Thoracic aorta (tissue), 2 donors: ENCODE measurements at places on chromosomes 7 and 10.

DNA sequence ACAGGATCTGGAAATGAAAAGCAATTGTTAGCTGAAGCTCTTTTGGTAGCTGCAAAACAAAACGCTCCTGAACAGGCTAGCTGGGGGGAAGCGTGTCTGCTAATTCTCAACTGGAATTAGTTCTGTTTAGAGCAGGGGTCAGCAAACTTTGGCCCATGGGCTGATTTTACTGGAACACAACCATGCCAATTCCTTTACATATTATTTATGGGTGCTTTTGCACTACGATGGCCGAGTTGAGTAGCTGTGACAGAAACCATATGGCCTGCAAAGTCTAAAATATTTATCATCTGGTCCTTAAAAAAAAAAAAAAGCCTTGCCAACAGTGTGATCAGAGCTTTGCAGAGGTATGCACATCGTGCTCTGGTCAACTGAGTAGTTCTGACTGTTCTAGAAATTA is 108.4 kb upstream of the PDLIM1 start:
- no peak for DNase-seq

- DNase-seq: no peak
These were observed 87.1 kb upstream of the MAGI2 start for GRCh38 chr7:79540592-79540991.

DNA sequence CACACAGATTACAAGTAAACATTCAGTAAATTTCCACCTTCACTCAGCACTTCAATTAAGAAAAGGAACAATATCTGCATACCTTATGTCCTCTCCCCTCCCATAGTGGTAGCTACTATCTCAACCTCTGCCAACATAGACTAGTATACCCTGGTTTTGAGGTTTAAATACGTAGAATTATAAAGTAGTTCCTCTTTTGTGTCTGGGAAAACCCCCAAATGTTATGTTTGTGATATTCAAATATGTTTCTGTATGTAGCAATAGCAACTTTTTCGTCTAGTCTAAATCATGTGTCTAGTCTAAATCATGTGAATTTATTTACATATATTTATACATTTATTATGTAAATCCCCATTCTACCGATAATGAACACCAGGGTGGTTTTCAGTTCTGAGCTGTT is 13.2 kb upstream of the CAMK2B start:
- DNase-seq: no peak

DNA sequence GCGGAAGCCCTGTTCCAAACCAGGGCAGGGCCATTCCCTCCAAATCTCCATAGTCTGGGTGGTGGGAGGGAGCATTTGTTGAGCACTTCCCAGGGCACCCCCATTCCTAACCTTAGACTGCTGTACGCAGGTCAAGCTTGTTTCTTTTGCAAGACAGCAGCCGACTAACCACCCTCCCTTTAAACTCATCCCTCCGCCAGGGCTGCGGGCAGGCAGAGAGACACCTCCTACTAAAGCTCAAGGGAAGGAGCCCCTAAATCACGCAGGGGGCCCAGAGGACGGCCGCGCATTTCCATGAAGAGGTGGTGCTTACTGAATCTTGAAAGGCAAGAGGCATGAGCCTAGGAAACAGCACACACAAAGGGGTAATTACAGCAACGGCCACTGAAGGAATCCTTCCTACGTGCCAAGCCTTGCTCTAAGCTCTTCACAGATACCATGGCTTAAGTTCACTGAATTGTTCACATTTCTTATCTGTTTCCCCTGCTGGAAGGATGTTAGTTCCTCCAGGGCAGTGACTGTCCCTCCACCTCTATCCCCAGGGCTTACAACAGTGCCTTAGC is 90.0 kb downstream of the PROSER2 start:
- DNase-seq: no peak

- DNase-seq: no peak
These were observed 11.9 kb downstream of the ZCCHC24 start for GRCh38 chr10:79433324-79434222.

DNA sequence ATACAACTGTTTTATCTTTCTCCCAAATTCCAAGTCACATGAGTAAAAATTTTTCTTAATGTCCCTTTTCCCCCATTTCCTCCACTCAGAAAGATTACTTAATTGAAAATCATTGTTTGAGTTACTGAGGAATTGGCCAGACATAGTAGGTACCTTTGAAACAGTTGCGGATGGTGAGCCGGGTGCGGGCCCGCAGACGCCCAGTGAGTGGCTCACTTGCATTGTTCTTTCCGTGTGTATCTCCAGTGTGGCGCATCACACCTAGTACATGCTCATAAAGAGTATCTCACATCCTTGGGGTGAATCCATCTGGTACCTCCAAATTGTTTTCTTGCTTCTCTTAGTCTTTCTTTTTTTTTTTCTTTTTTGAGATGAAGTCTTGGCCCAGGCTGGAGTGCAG is 14.3 kb downstream of the TRRAP start:
- DNase-seq: no peak

DNA sequence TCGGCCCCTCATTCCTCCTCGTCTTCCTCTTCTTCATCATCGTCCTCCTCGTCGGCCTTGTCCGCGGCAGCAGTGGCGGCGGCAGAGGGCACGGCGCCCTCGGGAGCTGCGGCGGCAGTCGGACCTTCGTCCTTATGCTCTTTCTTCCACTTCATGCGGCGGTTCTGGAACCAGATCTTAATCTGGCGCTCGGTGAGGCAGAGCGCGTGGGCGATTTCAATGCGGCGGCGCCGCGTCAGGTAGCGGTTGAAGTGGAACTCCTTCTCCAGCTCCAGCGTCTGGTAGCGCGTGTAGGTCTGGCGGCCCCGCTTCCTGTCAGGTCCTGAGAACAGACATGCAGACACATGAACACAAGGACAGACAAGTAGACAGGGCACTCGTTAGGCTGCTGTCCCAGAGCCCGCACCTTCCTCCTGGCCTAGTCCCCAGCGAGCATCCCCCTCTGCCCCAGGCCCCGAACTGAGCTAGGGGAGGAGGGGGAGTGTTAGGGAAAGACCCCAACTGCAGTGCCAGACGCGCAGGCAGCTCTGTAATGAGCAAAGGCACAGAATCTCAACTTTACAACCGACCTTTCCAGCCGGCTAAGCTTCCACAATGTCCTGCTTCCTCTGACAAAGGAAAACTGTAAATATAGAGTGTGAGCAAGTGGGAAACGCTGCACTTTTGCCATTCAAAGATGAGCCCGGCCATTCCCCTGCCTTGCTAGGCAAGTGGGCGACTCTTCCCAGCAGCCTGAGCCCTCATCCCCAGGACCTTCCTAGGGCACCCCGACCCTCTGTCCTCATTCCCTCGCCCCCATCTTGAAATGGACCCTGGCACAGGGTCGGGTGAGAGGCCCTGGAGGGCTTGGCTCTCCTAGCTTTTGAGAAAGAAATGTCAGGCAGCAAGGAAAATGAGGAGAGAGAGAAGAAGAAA is 1.3 kb downstream of the HOXA7 start:
- DNase-seq: no peak

- no peak for DNase-seq
These were observed 99.4 kb upstream of the PODXL start for GRCh38 chr7:131655866-131656265.

DNA sequence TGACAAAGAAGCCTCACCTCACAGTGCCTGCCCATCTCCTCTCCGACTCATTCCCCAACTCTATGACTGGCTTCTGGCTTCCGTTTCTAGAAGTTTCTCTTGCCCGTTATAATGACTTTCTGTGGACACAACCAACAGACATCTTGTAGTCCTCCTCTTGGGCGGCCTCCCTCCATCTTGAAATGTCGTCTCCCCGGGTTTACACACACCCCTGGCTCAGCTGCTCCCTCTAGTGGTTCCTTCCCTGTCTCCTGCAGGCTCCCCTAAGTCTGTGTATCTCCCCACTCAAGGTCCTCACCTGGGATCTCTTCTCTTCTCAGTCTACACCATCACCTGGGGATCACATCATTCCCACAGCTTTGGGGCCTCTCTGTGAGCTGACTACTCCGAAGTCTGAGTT is 123.4 kb upstream of the NEBL start:
- no peak for DNase-seq

GRCh38 chr10:114332301-114333192 is 71.8 kb downstream of the AFAP1L2 start:
- no peak for DNase-seq

- DNase-seq: no peak
These were observed 103.6 kb downstream of the ELMO1 start for GRCh38 chr7:37344886-37345579.

- DNase-seq: no peak
These were observed 11.7 kb downstream of the CASP2 start for GRCh38 chr7:143299840-143300239.

DNA sequence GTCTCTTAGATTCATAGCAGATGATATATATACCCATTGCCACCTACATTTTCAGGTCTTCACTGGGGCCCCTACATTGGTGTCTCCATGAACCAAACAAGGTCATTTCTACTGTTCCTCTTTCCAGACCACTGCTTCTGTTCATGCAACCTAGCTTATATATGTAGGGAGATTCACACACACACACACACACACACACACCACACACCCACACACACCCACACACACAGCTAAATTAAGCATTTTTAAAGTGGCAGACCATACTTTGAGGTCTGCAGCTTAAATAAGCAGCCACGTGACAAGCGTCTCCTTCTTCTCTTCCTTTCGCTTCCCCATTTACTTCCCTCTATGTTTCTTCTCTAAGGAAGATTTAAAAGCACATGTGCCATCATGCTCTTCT is 70.0 kb upstream of the CC2D2B start:
- DNase-seq: no peak

DNA sequence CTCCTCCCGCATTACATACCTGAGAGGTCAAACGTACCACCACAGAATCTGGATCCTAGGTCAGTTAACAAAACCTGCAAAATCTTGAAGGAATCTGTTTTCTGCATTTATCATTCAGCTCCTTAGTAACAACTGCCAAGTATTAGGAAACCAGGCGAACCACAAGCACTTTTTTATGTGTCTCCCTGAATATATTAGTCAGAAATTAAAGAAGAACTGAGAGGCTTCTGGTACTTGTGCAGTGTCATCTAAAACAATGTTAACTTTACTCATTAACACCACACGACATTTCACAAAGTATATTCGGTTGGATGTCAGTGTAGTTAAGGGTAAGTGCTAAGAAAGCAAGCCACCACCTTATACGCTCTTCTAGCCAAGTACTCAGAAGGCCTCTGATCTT is 2.5 kb downstream of the CCDC6 start:
- no peak for DNase-seq

GRCh38 chr10:112915590-112916572 is 34.2 kb upstream of the TCF7L2 start:
- DNase-seq: no peak

DNA sequence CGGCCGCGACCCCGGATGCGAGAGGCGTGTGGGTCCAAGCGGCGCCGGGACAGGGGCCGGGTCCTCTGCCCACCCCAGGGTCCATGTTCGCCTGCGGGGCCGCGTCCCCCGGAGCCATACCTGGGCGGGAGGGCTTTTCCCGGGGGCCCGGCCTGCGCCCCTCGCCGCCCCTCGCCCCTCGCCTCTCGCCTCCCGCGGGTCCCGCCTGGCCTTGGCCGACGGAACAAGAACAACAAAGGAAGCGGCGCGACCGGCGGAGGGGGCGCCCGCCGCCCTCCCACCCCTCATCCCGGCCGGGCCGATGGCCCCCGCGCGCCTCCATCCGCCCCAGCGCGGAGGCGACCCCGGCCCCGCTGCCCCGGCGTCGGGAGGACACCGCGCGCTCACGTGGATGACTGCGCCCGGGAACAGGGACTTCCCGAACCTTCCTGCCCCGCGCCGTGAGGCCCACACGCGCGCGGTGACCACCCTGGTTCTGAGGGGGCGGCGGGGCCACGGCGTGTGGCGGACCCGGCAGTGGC is 348.2 kb downstream of the DNAJB6 start:
- DNase-seq: no peak

- DNase-seq: no peak
These were observed 17.3 kb downstream of the MGAM start for GRCh38 chr7:142012825-142013511.

DNA sequence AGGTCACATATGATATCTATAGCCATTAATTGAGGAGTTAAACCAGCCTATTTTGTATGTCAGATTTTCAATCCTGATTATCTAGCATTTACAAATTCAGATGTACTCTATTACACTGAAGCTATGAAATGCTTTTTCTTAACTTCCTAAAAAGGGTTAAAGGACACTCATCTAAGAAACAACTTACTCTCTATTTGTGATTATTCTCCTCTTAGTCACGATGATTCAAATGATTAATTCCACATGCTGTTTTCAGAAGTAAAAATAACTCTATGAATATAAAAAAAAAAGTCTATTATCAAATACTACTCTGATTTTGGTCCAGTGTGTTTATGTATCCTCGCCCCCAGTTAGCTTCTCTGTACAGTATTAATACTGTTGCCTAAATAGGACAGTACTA is 1199.9 kb downstream of the GATA3 start:
- no peak for DNase-seq

DNA sequence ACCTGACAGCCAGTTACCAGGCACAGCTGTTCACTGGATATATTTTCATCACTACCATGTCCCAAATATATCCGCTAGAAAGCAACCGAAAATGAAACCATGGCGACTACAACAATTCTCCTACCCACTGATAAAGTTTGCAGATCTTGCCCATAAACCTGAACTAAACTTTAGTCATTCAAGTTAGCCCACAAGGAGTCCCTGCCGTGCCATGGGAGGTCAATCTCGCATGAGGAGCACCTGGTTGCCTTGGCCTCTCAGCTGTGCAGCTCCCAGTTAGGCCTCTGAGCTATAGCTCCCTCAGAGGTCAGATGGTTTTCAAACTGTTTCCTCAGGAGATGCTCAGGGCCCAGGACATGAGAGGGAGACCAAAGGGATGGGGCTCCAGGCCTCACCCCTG is 211.1 kb upstream of the RNF32 start:
- DNase-seq: no peak

- no peak for DNase-seq
These were observed 43.1 kb downstream of the MINPP1 start for GRCh38 chr10:87547734-87548311.

- no peak for DNase-seq
These were observed 206.3 kb downstream of the MDFIC start for GRCh38 chr7:115128154-115128553.

GRCh38 chr7:41536873-41537665 is 165.8 kb downstream of the INHBA start:
- no peak for DNase-seq

DNA sequence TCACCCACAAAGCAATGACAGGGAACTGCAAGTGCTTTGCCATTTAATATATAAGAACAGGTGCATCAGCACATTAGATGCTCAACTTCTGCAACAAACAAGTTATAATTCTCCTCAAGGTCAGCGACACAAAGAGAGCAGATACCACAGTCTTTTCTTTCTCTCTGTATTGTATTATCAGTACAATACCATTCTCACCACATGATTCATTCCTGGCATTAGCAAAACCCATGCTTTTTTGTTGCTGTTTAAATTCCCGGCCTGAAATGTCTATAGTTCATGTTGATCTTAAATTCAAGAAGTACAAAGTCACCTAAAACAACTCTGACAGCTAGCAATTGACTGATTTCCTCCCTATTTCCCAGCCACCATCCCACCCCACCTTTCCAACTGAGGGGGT is 111.8 kb upstream of the FEZF1 start:
- no peak for DNase-seq

GRCh38 chr10:81026591-81026990 is 488.9 kb downstream of the SH2D4B start:
- DNase-seq: no peak
